ENCODE measurements at places on chromosomes 4 and X.

GRCh38 chrX:132483951-132484350 is 4.9 kb downstream of the MBNL3 start:
- DNase-seq, result no peak

GRCh38 chr4:58435871-58436270 is 1325.7 kb upstream of the IGFBP7 start:
- DNase-seq, result no peak

DNA sequence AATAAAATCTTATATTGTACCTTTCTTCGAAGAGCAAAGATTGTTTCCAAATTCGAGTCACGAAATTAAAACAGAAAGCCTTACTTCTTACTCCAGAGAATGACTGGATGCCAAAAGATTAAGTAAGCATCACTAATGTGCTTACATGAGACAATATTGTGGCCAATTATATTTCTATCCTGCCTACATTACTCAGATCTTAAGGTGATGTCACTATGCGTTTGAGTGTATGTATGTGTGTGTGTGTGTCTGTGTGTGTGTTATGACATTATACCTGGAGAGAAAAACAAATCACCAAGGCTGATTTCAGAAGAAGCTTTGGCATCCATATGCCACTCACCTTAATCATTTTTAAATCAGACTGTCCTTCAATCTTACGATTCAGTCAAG is 556.3 kb downstream of the PPARGC1A start:
- no peak for DNase-seq

- DNase-seq, result no peak
Observed at GRCh38 chr4:40687676-40688389, 58.2 kb upstream of the RBM47 start.

- DNase-seq, result no peak
Observed at GRCh38 chrX:154818916-154819770, 13.9 kb upstream of the MPP1 start.

DNA sequence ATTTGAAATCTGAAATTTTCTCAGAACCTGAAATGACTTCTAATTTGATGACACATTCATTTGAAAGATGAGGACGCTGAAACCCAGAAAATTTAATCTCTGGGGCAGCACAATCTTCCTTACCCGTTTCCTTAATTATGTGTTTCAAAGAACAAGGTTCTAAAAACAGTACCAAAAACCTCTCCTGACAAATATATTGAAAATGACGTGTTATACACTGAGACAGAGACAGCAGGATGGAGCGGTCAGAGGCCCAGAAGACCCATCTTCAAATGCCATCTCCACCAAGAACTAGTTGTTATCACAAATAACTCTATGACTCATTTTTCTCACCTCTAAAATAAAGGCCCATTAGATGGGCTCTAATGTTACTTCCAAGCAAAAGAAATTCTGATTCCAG is 177.3 kb downstream of the NSUN7 start:
- DNase-seq, result no peak

- DNase-seq, result no peak
Observed at GRCh38 chr4:78476108-78476704, 75.4 kb upstream of the ANXA3 start.

GRCh38 chr4:151760002-151760401 is 805 bp downstream of the GATB start:
- DNase-seq, result no peak

DNA sequence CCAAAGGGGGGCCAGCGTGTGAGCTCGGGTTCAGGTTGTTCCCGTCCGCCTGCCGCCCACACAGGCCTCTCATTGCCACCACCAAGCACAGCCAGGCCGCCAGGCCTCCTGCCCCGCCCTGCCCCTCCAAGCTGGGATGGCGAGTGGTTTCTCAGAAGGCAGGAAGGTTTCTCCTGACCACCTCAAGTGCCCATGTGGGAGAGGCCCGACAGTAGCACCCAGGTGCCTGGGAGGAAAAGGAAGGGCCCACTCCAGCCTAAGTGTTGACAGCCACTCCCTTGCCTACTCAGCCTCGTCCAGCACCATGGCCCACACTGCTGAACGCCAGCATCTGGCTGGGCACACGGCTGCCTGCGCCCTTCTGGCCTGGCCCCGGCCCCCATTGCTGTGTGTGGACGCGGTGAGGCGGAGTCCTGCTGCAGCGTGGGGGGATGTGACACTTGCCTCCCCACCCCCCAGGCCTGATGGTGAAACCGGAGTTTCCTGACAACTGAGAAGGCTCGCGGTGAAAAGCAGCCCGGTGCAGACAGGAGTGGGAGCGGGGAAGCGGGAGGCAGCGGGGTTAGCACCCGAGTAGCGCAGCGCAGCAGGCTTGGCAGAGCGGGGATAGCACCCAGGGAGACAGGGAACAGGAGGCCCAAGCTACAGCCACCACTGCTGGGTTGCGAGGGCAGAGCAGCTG is 19.2 kb downstream of the FLNA start:
- no peak for DNase-seq

DNA sequence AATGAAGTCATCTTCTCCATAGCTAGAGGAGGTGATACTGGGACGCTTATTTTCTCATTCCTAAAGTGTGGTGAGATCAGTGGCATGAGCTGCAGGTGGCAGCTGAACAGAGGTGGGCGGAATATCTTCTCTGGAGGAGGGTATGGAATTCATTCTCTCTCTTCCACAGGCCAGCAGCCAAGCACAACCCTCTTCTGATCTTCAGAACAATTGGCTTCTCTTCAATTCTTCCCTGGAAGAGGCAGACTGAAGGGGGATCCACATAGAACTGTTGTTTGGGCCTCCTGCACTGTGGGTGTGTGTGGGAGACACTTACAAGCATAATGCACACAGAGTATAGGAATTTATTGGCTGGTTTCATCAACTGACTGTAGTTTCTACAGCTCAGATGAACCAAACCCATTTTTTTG is 180.4 kb upstream of the RASGEF1B start:
- no peak for DNase-seq
